ENCODE measurements at places on chromosomes 1 and 21.

DNA sequence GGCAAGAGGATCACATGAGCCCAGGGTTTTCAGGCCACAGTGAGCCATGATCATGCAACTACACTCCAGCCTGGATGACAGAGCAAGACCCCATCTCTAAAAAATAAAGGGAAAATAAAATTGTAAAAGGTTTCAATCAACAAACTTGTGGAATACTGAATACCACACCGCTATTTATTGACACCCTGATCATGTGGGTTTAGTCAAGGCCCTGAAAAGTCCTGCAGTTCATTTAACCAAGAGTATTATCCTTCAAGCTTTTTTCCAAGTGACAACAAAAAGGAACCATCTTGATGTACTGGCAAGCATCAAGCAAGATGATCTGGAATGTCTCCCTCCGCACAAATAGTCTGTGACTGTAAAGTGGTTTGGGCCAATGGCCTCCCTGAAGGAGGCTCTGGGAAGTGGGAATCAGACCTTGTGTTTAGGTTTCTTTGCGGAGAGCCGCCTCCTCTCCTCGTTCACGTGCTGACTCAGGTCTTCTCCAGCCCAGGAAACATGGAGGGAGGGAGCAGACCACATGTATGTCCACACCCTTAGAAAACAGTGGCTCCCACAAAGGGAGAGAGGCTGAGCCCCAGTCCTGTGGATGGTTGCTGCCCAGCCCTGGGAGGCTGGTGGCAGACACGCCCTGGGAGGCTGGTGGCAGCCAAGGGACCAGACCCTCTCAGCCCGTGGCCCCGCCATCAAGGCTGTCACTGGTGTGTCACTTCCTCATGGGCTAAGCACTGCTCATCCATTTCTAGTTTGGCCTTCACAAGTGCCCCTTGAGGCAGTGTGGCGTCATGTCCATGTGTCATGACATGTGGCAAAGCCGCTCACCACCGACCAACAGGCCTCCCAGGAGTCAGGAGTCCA is 56.7 kb downstream of the RIPK4 start:
- no peak for DNase-seq

GRCh38 chr21:35697321-35697808 is 363.0 kb downstream of the SETD4 start:
- DNase-seq = peak; percentile 44

DNA sequence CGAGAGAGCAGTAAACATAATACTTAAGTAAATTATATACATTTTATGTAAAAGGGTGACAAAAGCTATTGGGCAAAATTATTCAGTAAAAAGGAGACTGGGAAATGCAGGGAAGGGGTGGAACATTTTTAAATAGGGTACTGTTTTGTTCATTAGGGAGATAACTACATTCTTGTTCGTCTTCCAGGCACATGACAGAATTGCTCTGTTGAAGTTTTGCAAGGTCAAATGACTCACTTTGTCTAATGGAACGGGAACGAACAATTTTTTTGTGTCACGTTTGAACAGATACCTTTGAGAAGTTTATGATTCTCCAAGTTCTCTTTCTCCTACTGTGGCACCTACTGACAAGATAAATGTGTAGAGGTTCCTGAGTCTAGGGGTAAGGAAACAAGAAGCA is 382.3 kb upstream of the ZRANB2 start:
- peak; percentile 38 for DNase-seq

DNA sequence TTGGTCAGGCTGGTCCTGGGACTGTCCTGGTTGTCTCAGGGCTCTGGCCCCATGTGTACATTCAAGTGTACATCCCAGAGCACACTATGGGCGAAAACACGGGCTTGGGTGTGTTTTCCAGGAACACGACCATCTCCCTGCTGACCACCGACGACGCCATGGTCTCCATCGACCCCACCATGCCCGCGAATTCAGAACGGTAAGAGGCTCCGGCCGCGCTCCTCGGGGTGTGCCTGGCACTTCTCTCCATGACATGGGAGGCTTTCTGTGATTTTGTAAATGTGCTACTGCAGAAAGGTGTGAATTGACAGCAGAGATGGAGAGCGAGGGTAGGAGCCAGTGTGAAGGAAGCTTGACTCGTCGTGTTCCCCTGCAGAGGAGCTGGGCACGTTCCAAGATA is 34.4 kb downstream of the PDE9A start:
- no peak for DNase-seq

GRCh38 chr21:31449921-31450535 is 106.0 kb upstream of the TIAM1 start:
- DNase-seq = no peak

DNA sequence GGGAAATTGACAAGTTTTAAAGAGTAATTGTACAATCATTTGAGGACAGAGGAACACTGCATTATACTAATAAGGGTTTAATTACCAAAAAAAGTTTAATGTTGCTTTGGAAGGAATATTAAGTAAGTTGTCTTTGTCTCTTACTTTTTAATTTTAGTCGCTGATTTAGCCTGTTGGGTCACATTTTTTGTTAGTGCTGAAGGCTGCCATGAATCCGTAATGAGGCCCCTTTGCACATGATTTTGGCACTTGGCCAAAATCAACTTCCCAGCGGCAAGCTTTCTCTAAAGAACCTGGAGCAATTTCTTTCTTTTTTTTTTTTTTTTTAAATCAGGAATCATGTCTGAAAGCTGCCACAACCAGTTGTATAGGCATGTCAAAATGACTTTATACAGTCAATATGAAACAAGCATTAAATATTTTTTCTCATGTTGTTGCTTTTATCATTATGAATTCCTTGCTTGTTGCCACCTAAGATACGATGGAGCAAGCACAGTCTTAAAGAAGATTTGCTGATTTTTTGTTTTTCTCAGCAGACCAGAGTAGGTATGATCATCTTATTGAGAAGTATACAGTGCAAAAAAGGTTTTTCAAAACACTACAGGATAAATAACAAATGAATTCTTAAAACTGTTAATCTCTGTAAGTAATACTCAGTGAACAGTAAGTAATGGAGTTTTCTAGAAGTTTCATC is 690.4 kb downstream of the USP25 start:
- DNase-seq = no peak

GRCh38 chr21:34105947-34106541 is 32.7 kb downstream of the MRPS6 start:
- no peak for DNase-seq

- DNase-seq = no peak
These were observed 535 bp downstream of the SETD4 start for GRCh38 chr21:36059823-36060158.

- DNase-seq = no peak
These were observed 46.1 kb upstream of the LPAR3 start for GRCh38 chr1:84939151-84939550.

DNA sequence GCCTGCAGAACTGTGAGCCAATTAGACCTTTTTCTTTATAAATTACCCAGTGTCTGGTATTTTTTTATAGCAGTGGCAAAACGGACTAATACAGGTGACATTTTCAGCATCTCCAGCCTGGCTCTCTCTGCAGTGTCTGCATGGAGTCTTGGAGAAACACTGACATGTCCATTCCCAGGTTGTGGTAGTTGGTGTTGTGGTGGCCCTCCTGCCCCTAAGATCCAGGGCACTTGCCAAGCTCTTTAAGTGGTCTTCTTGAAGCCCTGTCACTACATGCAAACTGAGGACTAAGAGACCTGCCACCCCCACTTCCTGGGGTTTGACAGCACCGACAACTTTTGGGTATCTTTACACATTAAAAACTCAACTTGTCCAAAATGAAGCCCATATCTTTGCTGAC is 419.4 kb downstream of the NPHP4 start:
- no peak for DNase-seq

DNA sequence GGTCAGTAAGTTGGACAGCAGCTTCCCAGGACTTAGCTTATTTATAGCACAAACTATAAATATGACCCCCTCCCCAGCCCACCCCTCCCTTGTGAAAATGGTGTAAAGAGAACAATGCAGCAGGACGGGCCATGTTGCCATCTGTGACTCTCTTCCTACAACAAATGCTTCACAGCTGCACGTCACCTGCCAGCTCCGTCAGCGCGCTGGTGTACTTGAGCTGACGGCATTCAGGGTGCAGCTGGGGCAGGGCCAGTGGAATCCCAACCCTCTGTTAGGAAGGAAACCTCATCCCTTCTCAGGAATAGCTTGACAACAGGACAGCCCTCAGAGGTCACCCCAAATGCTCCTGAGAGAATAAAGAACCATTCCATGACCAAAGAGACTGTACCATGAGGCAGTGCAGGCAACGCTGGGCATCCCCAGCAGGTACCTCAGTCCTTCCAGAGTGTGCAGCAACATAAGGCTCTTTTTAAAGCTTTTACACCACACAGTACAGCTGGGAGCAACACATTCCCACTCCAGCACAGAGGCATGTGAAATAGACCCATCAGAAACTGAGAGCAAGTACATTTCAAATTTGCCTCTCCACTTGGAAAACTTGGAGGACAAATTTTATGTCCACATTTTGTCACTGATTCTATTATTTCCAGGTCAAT is 85.0 kb downstream of the ATP1A1 start:
- DNase-seq = no peak

DNA sequence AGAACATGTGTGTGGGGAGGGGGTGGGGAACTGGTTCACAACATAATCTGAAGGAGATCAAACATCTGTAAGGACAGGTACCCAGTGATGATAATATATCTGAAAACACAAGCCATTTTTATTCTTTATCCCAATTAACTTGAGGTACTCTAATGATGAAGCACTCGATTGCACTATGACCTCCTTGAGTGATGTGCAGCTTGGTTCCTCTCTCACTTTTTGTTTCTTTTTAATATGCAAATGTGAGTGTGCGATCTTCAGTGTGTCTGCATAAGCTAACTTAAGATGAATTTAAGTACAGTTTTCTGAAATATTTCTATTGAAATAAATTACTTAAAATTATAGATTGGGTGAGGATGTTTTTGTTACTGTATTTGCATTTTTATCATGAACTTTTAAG is 50.6 kb upstream of the ANGPTL1 start:
- no peak for DNase-seq

GRCh38 chr1:36506276-36506920 is 23.7 kb upstream of the CSF3R start:
- no peak for DNase-seq

GRCh38 chr1:181438013-181438412 is 45.3 kb upstream of the CACNA1E start:
- no peak for DNase-seq

- no peak for DNase-seq
These were observed 6.8 kb downstream of the NHLH1 start for GRCh38 chr1:160373696-160374095.

DNA sequence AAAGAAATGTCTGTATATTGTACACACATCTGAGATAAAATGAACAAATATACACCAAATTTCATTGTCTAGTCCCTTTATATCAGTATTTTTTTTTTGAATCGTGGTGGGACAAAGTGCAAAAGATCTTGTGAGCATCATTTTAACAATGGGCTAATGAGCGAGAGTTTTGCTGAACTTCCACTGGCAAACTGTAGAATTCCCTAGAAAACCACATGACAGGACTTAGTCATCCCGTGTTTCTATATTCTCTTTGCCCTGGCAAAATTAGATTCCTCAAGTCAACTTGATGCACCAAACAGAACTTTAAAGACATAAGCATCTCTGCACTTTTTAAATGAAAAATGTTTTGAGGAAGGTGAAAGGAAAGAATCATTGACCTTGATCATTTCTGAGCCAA is 488.2 kb upstream of the PTBP2 start:
- DNase-seq = peak; percentile 17

- no peak for DNase-seq
These were observed 544.0 kb downstream of the LMO4 start for GRCh38 chr1:87872692-87873091.

DNA sequence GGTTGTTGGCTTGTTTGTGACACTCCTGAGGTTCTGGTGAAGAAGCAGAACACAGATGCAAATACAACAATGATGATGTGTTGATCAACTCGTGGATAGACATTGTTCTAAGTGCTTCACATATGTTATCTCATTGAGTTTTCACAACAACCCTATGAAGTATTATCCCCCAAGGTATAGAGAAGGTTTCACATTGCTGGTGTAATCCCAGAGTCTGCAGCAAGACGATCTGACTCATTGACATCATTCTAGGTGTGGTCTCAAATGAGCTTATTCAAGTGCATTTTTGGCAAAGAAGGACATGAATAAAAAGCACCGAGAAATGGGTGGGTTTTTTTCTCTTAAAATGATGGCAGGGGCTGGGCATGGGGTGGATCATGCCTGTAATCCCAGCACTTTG is 64.1 kb upstream of the SCAF4 start:
- no peak for DNase-seq

- DNase-seq = peak; percentile 68
These were observed 178.9 kb downstream of the HS2ST1 start for GRCh38 chr1:87093286-87093685.

DNA sequence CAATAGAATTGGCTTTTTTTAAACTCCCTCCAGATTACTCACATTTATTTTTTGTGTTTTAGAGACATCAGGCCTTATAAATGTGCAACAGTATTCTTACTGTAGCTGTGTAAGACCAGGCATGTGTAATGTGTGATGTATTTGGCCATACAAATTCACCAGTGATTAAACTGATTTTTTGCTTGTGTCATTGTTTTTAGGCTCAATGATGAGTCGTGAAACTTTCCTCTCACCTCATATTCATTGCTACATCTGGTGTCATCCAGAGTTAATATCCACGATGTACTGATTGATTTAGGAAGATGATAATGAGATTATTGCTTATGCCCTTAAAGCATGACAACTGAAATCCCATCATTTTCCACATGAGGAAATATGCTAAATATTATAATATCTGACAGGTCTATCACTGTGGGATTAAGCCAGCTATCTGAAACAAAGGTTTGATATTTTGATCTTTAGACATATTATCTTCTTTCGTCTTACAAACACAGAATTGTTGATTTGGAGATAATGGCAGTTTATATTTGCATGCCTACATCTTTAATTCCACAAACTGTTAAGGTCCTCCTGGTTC is 487.9 kb downstream of the PTBP2 start:
- DNase-seq = no peak

GRCh38 chr1:62040450-62040849 is 154.2 kb upstream of the L1TD1 start:
- no peak for DNase-seq

DNA sequence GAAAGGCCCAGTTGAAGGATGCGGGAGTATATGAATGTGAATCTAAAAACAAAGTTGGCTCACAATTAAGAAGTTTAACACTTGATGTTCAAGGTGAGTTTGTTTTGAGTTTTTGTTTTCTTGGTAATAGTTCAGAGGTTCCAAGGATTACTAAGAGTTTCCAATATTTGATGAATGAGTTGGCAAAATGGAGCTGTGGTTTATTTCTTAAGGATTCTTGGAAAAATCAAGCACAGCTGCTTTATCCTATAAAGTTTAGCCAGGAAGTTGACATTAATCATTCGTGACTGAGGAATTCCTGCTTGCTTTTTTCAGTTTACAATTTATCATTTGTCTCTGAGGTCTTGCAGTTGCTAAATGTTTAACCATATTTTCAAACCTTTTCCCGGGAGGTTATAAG is 15.1 kb downstream of the VCAM1 start:
- DNase-seq = peak; percentile 14

GRCh38 chr21:46189213-46189958 is 5.1 kb upstream of the SPATC1L start:
- no peak for DNase-seq

- DNase-seq = no peak
These were observed 28.5 kb downstream of the SERINC2 start for GRCh38 chr1:31441558-31441957.

- no peak for DNase-seq
These were observed 37.9 kb upstream of the USP24 start for GRCh38 chr1:55252942-55253589.

- no peak for DNase-seq
These were observed 58.5 kb downstream of the TENT5C start for GRCh38 chr1:117664314-117664713.

Measured in foreskin melanocyte (primary cell).